ENCODE measurements at places on chromosomes 3 and 15.

GRCh38 chr15:85383470-85384148, 3.2 kb downstream of the AKAP13 start:
- DNase-seq: peak; percentile 24

GRCh38 chr3:184173374-184173722, 1.3 kb upstream of the AP2M1 start:
- DNase-seq: no peak

DNA sequence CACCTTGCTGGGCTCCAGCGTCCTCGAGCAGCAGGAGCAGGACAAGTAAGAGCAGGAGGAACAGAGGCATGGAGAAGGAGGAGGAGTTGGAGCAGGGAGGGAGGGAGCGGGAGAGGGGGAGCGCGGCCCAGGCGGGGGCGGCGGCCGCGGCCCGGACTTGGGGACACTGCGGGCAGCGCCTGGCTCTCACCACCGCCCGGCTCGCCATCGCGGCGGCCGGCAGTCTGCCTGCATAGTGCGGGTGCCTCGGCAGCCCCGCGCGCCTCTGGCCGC, 440 bp downstream of the DCBLD2 start:
- no peak for DNase-seq

- DNase-seq: no peak
These were observed 3.2 kb upstream of the BLOC1S6 start for GRCh38 chr15:45583731-45584639.

- no peak for DNase-seq
These were observed 3.3 kb upstream of the PRR20G start for GRCh38 chr3:127291114-127291513.
